ENCODE measurements at places on chromosomes 13 and 19. TPM values are rescaled to one million over a fixed set of nuclear protein-coding genes. Genes with fewer than 3 reads are reported as not detected.

- no peak for DNase-seq
Observed at GRCh38 chr13:80164462-80164861, 176.5 kb downstream of the SPRY2 start.

- no peak for DNase-seq
Observed at GRCh38 chr13:32731576-32731975, 145.3 kb downstream of the PDS5B start.

GRCh38 chr13:49606747-49607648 lies 21.3 kb upstream of the ARL11 start:
- peak; percentile 86 for DNase-seq

DNA sequence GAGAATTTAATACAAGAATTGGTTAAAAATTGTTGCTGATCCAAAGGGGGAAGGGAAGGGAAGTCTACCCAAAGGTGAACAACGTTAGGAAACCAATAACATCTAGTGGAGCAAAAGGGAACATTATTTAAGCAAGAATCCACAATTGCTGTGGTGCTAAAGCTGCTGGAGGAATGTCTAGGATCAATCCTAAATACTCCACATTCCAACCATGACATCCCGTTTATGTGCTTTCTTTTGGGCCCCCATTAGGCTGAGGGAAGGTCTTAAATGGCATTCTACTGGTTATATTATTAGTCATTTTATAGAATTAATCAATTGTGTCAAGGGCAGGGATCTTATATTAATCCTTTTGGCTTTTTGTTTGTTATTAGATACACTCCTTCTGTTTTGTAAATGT lies 39.9 kb upstream of the VWA8 start:
- no peak for DNase-seq

DNA sequence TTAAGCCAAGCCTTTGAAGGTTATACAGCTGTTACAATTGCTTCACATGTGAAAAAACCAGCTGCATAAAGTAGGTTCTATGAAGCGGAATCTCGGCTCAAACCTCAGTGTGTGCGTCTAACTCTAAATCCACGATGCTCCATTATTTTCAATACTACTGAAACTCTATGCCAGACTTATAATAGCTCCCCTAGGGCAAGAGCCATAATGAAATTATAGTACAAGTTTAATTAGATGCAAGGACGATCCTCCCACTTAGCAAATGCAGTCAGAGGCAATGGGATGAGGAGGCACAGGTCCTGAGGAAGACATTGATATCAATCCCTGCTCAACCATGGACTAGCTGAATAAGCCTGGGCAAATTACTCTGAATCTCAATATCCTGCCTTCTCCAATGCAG lies 31.1 kb downstream of the SLC7A1 start:
- peak; percentile 76 for DNase-seq

Gene RASAL3
- polyA plus RNA-seq = 1.1 TPM
